ENCODE measurements at places on chromosomes 5 and 9.

DNA sequence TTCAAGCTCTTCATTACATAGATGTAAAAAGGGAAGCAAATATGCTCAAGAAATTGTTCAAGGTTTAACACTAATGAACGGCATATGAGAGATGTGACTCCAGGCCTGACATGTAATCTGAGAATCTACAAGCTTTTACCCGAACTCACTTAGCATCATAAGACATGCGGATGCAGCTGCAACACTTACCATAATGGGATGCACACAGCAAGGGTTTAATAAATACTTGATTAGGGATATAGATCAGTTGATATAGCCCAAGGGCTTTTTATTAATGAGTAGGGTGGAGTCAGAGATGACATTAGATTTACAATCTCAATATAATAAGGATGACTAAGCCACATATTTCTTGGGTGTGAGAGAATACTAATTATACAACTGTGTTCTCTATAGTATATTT lies 2215.5 kb downstream of the MAT2B start:
- DNase-seq: no peak

- DNase-seq: no peak
These were observed 243.6 kb upstream of the HAPLN1 start for GRCh38 chr5:83964271-83964670.

DNA sequence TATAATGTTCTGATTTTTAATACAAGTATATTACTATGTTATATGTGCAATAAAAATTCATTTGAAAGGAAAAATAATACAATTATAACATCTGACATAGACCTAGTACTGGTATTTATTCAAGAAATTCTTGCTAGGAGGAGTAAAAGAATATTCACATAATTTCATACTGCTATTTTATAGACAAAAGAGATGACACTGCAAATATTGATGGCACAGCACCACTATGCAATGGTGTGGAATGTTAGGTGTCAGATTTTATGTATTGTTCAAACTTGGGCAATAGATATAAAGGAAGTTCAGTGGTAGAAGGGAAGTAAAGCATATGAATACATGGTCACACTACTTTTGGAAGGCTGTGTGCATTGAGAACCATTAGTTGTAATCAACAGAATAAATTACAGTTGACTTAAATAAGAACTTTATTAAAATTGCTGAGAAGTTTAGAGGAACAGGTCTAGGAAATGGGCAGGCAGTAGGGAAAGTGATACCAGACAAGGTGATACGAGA lies 143.9 kb downstream of the OR2K2 start:
- no peak for DNase-seq

DNA sequence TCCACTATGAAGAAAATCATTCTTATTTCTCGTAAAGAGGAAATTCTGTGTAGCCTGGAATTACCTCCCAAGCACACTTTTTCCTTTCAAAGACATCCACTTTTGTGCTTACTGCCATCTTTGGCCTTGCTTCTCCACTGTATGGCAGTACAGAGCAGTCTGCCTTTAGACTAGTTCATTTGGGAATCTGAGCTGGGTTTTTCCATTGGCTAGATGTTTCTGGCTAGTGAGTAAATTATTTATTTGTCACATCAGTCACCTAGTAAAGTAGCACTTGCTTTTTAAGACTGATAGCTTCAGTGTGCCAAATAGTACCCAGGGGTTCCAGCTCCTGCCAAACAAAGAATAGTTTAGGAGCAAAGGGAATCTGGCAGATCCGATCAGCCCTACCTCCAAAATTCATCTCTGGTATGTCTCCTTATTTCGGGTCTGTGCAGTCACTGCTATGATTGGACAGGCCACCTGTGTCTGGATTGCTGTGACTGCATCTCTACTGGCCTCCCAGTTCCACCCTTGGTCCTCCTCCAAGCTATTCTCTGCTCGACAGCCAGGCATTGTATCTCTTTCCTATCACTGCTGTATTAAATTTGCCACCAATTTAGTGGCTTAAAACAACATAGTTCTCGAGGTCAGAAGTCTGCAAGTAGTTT lies 97.6 kb downstream of the NUDT12 start:
- no peak for DNase-seq

GRCh38 chr5:177498013-177498787 lies 796 bp upstream of the PDLIM7 start:
- DNase-seq: no peak

- no peak for DNase-seq
These were observed 42.2 kb upstream of the RNF130 start for GRCh38 chr5:180113660-180114303.

DNA sequence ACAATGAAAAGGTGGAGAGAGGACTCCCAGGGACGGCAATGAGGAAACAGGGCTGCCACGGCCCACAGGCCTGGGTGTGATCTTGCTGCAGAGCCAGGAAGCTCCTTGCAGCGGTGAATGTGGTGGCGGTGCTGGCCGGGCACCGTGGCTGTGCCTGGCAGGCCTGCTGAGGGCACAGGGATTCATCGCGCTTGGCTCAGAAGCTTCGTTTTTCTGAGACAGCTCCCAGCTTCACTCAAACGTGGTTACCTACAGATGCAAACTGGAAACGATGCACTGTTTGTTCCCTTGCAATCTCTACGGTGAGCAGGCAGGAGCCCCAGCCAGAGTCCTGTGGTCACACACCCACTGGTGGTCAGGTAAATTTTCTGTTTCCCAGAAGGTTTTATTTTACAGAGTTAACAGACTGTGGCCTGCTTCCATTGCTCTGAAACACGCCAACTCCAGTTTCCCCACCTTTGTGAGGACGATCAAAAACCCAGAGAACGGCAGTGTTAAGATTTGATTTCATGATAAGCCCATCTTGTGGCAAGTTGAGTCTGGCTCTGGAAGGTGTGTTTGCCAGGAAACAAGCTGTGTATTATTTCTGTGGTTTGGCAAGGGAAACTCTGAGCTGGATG lies 183.9 kb downstream of the AUH start:
- no peak for DNase-seq

- DNase-seq: no peak
These were observed 50.2 kb upstream of the BARX1 start for GRCh38 chr9:94005272-94005901.

DNA sequence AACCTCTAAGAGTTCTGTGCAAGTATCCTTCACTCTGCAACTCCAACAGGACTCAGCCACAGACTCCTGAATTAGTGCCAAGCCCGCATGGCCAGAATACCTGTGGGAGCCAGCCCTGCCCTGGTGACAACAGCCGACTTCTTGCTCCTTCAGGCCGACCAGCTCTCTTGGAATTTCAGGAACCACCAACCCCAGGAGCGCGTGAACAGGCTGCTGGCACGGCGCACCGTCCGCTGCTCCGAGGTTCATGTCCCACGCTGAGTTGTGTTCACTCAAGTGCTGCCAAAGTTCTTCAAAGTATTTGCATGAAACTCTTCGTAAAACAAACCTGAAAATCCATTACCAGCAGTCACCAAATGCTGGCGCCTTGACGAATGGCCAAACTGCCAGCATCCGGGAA lies 232.8 kb downstream of the NR2F1-AS1 start:
- DNase-seq: no peak

GRCh38 chr5:34652466-34652865 lies 3.7 kb upstream of the RAI14 start:
- no peak for DNase-seq

- DNase-seq: no peak
These were observed 2.8 kb downstream of the PDGFRB start for GRCh38 chr5:150152636-150153462.

DNA sequence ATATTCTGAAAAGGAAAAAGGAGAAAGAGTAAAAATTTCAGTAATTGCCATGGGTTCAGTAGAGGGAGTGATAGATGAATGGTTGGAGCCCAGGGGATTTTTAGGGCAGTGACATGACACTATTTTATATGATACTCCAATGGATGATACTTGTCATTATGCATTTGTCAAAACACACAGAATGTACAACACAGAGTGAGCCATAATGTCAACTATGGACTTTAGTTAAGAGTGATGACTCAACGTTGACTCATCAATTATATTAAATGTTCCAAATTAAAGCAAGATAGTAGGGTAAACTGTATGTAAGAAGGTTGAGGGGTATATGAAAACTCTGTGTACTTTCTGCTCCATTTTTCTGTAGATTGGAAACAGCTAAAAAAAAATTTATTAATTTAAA lies 586.4 kb downstream of the TAF11L14 start:
- no peak for DNase-seq
